ENCODE measurements at places on chromosomes 16 and 17.

DNA sequence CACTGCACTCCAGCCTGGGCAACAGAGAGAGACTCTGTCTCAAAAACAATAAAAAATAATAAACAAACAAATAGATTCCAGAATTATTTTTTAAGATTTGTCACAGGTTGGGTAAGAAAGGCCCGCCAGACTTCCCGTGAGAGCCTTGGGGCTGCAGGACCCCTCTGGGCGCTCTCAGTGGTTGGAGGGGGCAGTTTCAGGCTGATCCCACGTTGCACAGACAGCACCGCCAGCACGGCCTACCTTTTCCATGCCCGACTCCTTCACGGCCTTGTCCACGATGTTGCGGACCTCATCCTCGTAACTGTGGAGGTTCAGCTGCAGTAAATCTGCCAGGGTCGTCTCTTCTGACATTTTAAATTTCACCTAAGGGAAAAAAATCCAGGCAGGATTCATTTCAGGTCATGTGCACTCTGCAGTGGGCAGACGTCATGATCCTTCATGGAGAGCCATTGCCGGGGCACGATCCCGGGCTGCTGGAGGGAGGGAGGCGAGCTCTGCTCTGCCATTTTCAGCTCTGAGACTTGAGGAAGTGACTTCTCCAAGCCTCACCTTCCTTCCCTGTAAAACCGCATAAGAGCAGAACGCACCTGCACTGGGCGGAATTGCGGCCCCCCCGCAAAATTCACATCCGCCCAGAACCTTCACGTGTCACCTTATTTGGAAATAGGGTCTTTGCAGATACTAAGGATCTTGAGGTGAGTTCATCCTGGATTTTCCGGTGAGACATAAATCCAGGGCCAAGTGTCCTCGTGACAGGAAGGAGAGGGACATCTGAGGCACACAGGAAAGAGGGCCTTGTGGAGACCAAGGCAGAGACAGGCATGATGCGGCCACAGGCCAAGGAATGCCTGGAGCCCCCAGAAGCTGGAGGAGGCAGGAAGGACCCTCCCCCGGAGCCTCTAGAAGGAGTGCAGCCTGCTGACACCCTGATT lies 66.8 kb downstream of the DNAH17 start:
- no peak for DNase-seq

GRCh38 chr16:54286366-54287130 lies at the start of gene IRX3:
Gene IRX3 (minus strand): TSS chr16:54286787. CDS start chr16:54286050, 737 bp downstream.
- DNase-seq, result peak; percentile 96

- no peak for DNase-seq
These were observed 1.4 kb downstream of the YPEL3 start for GRCh38 chr16:30094541-30095165.

DNA sequence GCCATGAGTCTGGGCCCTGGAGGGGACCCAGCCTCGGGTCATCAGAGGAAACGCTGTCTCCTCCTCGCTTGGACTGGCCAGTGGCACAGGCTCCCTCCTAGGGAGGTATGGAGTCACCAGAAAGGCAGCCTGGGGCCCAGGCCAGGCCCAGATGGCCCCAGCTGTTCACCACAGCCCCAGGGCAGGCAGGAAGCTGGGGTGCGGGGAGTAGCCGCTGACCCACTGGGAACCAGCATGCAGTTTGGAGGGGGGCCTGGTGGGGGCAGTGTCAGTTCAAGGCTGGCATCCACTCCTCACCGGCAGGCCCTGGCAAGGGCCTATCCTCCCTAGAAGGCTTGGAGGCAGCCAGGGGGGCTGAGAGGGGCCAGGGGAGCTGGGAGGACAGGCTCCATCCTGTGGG lies 48.8 kb downstream of the SDK2 start:
- DNase-seq, result peak; percentile 2

GRCh38 chr17:71142333-71142732 lies 973.0 kb downstream of the KCNJ2 start:
- DNase-seq, result no peak

DNA sequence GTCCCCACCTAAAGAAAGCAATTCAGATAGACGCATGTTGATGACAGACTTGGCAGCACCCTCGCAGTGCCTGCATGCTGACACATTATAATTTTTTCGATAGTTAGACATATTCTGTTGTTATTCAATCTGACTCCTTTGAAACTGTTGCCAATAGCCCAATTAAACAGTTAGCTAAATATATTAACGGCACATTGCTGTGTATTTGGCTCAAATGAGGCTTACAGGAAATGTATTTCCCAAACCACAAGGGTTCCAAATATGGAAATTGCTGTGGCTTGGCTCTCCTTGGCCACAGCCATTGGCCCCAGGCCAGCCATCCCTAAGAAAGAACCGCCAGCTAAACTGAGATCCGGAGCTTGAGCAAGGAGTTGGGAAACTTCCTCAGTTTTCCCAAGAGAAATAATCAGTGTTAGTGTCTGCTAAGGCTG lies 31.1 kb downstream of the C16orf82 start:
- peak; percentile 53 for DNase-seq

GRCh38 chr16:81478876-81479511 lies 34.4 kb downstream of the CMIP start:
- no peak for DNase-seq

- no peak for DNase-seq
These were observed 84.1 kb downstream of the TAOK1 start for GRCh38 chr17:29474297-29474696.

DNA sequence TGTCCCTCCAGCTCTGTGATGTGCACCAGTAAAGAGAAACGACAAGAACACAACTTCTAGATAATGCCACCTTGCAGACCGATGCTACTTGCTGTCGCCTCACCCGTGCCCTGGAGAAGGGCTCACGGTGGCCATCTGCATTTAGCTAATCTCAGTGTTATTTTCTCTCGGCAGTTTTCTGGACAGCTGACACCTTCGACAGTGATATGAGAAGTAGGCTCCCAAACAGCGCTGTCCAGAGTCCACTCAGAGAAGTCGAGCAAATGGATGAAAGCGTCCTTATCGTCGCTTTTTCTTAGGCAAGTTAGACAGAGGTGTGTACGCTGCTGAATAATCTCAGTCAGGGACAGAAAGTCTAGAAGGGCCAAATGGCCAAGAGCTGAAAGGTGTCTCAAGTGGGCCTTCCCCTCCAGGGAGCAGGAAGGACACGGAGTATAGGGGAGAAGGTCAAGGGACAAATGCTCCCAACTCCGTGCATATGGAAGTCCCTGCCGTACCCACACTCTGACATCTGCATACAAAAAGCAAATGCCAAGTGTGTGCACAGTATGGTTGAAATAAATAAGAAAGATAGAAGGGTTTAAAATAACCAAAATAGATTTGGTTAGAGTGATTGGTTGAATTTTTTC lies 42.4 kb upstream of the MYOCD start:
- DNase-seq, result no peak

GRCh38 chr16:47925811-47926460 lies 229.9 kb downstream of the ABCC12 start:
- DNase-seq, result peak; percentile 5

DNA sequence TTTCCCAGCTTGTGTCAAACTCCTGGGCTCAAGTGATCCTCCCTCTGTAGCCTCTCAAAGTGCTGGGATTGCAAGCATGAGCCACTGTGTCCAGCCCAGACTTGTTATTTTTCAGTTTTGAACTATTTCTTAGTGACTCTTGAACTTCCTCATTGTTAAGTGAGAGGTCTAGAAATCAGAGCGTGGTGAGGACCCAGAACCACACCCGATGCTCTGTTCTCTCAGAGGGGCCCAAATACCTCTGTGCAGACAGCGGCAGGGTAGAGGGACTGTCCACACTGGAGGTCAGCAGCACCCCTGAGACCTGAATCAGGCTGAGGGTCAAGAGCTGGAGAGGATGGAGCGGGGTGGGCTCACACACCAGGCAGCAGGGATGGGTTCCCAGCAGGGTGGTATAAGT lies 47.7 kb upstream of the MEAK7 start:
- no peak for DNase-seq

DNA sequence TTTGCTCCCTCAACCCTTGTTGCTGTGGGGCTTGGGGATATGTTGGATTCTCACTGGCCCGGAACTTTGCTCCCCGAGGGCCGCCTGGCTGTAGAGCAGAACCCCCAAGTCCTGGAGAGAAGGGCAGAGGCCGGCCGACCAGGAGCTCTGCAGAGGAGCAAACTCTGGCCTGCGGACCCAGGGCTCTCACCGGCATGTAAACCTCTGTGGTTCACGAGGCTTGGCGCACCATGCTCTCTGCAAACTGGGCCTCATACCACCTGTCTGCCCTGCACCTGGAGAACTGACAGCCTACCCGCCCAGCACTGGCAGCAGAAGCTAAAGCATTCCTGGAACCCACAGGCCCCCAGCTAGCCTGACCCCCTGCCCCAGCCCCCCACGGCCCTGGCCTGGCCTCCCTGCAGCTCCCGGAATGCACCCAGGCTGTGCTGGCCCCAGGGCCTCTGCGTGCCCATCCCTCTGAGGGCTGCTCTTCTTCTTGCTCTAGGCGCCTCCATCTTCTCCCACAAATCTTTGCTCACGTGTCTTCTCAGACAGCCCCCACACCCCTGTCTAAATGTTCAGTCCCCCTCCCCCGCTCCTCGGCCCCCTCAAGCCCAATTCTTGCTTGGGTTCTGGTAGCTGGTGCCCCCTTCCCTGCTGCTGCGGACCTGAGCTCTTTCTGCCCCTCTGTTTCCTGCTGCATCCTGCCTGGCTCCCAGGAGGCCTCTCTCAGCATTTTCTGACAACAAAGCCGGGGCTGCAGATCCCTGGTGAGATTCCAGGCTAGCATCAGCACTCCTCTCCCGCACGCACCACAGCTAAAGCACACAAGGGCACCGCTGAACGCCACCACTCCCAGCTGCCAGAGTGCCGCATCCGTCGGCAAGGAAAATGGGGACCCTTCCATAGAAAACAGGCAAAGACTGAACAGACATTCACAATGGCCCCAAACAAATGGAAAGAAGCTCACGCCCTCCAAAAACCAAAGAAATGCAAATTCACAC lies 23.3 kb downstream of the ACTG1 start:
- DNase-seq, result no peak

DNA sequence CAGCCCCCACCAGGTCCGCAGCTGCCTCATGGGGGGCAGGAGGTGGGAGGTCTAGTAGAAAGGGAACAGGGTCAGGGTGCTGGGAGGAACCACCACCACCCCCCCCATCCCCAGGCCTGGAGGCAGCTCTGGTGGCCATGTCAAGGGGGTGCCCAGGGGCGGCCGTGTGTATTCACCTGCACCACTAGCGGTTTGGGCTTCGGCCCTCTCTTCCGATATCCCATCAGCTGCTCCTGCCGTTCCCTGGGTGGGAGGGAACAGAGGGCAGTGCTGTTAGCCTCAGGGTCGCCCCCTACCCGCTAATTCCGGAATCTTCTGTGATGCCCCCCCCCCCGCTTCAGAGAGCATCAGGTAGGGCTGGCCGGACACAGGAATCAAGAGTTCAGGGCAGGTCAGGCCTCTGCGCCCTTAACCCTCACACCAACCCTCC lies 3.8 kb downstream of the CBX4 start:
- no peak for DNase-seq

DNA sequence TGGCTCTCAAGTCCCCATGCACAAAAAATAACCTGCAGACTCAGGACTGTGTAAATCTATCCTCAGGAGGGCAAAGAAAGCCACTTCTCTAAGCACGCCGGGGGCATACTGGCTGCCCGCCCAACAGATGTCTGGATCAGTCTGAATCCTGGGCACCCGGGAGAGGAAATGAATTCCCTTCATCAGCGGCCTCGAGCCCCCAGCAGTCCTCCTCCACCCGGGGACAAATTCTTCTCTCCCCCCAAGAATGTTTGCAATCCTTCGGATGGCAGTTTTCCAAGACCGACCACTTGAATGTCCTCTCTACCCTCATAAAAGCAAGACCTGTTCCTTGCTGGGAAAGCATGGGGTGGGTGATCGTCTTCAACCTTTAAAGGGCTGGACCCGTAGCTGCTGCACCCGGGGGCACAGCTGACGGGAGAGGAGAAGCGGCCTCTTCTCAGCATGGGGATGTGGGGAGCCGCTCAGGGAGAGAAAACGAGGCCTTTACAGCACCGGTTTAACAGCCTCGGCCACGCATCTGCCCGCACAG lies 9.4 kb upstream of the MAP2K3 start:
- DNase-seq, result peak; percentile 62

GRCh38 chr17:9115214-9116191 lies 94.2 kb downstream of the NTN1 start:
- peak; percentile 82 for DNase-seq

- no peak for DNase-seq
These were observed 447.9 kb downstream of the CA10 start for GRCh38 chr17:51710634-51710979.

- no peak for DNase-seq
These were observed 21.0 kb upstream of the PITPNA start for GRCh38 chr17:1583556-1583955.

- DNase-seq, result no peak
These were observed 150.4 kb downstream of the SPECC1 start for GRCh38 chr17:20159406-20160069.

GRCh38 chr16:30605158-30605557 lies 5.0 kb downstream of the ZNF689 start:
- DNase-seq, result no peak

DNA sequence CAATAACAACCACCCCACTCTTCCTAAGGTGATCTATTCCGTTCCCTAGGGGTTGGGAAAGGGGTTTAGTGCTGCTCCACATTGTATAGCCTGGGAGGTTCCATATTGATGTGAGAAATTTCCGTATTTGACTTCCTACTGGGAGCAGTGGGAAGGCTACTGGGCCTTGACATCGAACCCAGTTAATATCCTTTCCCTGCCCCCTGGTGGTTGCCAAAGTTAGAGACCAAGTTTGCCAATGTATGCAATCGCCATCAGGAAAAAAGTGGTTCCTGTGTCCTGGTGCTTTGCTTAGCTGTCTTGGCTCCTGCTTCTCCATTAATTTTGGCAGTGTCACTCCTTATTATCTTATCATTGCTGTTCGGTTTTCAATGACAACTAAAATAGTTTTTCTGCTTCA lies 914.9 kb downstream of the KCNJ2 start:
- peak; percentile 26 for DNase-seq

GRCh38 chr17:58507123-58507634 lies 7.3 kb downstream of the MTMR4 start:
- no peak for DNase-seq

GRCh38 chr17:2191785-2192184 lies 111.8 kb downstream of the SMG6 start:
- DNase-seq, result no peak

GRCh38 chr17:41456204-41456603 lies 11.0 kb downstream of the KRT32 start:
- DNase-seq, result peak; percentile 9

DNA sequence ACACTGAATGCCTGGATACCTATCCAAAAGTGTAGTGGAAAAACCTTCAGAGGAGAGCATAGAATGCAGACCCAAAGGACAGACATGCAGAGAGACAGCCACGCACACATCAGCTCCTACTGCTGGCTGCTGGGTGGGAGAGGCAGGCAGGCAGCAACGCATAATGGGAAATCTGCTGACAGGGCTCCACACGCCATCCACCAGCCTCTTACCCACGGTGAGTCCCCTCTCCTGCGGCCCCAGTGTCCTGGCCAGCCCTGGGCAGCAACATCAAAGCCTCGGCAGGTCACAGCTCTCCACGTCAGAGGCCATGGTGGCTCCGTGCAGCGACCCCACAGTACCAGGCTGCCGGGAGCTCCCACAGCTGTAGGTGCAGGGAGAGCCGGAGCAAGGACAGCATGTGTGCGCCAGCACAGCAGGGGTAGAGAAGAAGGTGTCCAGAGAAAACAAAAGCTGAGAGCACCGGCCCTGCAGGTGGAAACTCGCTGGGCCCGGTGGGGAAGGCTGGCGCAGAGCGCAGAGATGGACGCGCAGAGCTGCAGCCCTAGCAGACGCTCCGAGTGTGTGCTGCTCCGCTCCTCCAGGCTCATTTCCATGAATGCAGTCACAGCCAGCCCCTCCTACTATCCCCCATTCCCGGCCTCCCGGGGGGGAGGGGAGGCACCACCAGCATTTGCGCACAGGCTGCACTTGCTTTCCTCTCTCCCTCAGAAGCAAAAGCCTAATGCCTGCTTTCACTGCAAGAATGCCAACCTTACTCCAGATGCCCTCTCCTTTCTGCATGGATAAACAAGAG lies 58.9 kb downstream of the CYTH1 start:
- DNase-seq, result peak; percentile 61
